Glutamatergic neuron (in vitro differentiated cells): ENCODE measurements at places on chromosomes 5 and 9.

DNA sequence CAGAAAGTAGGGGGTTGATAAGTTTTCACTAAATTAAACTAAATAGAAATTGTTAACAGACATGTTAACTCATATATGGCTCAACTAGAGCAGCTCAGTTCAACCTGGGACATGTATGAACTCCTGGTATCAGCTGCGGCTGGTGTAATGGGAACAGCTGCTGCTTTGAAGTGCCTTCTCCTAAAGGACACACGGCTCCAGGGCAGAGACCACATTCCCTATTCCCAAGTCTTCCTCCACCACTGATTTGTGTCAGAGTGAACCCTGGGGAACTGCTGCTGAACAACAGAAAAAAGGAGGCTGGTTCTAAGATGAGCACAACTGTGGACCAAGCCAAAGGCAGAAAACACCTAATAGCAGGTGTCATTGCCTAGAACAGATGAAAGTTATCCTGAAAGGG, 71.1 kb downstream of the MAPKAP1 start:
- DNase-seq, result peak; percentile 25

GRCh38 chr5:80554646-80555045, 15.4 kb downstream of the ANKRD34B start:
- no peak for DNase-seq

- no peak for DNase-seq
Observed at GRCh38 chr5:93805616-93806379, 64.4 kb upstream of the POU5F2 start.

DNA sequence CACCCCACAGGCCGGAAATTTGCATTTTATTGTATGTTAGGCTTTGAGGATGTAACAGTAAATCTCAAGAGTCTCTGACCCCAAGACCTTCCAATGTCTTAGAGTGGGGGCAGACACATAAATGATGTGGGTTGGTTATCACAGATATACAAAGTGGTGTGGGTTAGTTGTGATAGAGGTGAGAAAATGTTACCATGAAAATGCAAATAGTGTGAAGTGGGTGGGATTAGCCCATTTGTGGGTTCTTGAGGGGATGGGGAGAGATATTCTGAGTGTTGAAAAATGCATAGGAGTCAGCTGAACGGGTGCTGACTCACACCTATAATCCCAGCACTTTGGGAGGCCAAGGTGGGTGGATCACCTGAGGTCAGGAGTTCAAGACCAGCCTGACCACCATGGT, 7.9 kb upstream of the RNF145 start:
- DNase-seq, result no peak

- no peak for DNase-seq
Observed at GRCh38 chr5:112930082-112930344, 8.0 kb upstream of the REEP5 start.

DNA sequence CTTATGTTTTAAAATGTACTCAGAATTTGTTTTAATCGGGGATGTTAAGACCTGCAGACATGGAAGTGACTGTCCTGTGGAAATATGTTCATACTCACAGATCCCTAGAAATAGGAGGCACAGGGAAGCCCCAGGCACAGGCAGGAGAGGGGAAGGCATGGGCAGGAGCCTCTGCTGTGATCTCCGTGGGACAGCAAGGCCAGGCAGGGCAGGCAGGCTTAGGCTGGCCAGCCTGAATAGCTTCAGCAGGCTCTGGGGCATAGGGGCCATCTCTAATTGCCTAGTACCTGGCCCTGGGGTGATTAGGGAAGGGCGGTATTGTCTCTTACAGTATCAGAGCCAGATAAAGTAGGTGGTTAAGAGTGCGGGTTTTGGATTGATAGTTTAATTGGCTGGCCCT, 59.8 kb upstream of the PLEKHG4B start:
- DNase-seq, result no peak

DNA sequence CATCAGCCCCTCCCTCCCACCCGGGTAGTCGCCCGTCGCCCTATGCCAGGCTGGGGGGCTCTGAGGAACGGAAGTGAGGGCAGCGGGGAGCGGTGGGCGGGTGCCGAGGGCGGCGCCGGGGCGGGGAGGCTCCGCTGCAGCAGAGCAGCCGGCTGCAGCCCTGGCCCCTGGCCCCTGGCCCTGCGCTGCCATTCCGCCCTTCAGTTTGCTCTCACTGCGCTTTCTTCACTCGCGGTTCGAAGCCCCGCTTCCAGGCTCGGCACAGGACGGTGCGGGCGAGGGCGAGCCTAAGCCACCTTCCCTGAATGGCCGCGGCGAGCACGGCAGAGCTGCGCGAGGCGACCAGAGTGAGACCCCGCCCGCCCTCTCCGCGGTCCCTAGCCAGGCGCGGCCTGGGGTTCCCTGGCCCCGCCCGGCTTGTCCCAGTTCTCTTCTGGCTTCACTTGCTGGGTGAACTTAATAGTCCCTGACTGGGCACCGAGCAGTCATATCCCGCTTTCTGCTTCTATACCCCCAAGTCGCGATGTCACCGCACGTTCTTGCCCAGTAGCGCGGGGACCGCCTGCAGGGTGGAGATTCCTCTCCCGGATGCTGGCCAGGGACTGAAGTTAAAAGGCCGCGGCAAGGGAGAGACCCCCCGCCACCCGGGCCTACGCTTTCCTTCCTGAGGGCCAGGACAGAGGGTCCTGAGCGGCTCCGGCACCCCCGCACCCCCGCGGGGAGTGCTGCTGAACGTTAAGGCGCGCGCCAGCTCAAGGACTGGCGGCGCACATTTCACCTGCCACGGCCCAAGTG, 623 bp upstream of the TRIM36 start:
- peak; percentile 71 for DNase-seq

- no peak for DNase-seq
Observed at GRCh38 chr5:32538031-32538547, 47.3 kb upstream of the SUB1 start.

- DNase-seq, result no peak
Observed at GRCh38 chr9:124576751-124577150, 69.6 kb upstream of the NR5A1 start.

DNA sequence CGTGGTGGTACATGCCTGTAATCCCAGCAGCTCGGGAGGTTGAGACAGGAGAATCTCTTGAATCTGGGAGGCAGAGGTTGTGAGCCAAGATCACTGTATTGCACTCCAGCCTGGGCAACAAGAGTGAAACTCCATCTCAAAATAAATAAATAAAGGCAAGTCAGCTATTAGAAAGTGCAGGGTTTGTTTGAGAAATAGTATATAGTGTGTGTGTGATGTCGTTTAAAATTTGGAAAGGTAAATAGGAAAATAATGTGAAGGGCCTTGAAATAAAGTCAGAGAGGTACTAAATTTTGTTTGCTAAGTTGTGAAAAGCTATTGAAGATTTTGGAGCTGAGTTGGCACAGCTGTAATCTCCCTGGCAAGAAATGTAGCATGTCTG, 17.8 kb downstream of the ZNF131 start:
- no peak for DNase-seq

DNA sequence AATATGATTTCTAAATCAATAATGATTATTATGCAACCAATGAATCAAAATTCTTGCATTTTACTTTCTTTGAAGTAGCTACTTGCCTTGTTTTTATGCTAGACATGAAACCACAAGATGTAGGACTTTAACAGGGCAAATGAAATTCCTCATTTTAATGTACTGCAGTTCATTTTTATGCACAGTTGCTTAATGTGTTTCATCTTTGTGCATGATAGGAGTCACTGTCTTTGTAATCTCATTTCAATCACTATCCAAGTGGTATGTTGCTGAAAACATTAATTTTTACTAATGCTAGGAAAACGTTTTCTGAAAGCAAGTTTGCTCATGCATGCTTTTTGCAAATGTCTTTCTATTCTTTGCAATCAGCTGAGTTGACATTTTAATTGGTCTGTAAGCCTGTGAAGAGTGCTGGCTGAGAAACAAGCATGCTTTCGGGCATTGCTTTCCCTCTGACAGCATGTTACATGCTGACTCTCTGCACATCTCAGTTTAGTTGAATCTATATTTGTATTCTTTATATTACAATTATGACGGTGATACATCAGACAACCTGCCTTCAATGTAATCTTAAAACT, 535.0 kb upstream of the CDH18 start:
- DNase-seq, result no peak

DNA sequence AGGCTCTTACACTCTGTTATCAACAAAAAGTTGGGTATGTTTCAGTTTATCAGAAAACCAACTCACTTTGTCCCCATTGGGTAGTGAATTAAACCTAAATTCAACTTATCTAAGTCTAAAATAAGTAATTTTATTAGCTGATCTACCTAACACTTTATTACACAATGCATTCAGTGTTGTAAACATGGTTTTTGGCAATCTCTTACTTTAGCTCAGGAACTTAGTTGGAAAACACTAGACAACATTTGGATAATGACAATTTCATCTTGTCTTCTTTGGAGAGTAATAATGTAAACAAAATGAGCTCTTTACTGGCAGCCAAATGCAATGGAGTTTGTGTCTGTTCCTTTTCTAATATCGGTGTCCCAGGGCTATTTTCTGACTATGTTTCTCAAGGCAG, 33.0 kb downstream of the FGF10 start:
- DNase-seq, result no peak
